RPMI7951 (cell line): ENCODE measurements at places on chromosomes 1 and 21. TPM values are rescaled to one million over a fixed set of nuclear protein-coding genes. Genes with fewer than 3 reads are reported as not detected.

Gene ERICH3
- 0.68 and 0.72 TPM in 2 replicates for total RNA-seq

Gene KRTAP19-5
- total RNA-seq = not detected in 2 replicates

Gene FMN2
- total RNA-seq = 19.8 and 25.8 TPM in 2 replicates

DNA sequence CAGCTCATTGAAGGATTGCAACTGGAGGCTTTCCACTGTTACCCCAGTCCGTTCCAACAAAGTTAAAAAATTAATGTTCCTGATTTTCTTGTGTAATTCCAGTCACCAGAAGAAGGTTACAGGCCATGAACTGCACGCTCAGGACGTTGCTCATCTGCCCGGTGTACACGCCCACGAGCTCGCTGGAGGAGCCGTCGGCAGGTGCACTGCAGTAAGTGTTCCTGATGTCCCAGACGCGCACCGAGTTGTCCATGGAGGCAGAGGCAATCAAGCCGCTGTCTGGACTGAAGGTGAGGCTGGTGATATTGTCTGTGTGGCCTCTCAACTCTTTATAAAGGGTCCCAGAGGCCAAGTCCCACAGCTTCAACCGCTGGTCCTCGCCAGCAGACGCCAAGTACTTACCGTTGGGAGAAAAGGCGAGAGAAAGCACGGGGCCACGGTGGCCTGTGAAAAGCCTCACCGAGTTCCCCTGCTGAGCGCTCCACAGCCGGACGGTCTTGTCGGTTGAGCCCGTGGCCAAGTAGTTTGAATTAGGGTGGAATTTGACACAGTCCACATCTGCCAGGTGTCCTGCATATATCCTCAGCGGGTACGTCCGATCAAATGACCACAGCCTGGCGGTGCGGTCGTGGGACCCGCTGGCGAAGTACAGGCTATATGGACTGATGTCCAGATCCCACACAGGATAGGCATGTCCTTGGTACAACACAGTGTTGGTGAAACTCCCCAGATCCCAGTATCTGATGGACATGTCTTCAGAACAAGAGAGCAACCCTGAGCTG, 31.5 kb downstream of the TAF5L start:
- no peak for DNase-seq

GRCh38 chr1:117794073-117794472, 135.3 kb downstream of the GDAP2 start:
- DNase-seq = peak; percentile 51
